SHP77 (cell line): ENCODE measurements at places on chromosomes 12 and 14.

DNA sequence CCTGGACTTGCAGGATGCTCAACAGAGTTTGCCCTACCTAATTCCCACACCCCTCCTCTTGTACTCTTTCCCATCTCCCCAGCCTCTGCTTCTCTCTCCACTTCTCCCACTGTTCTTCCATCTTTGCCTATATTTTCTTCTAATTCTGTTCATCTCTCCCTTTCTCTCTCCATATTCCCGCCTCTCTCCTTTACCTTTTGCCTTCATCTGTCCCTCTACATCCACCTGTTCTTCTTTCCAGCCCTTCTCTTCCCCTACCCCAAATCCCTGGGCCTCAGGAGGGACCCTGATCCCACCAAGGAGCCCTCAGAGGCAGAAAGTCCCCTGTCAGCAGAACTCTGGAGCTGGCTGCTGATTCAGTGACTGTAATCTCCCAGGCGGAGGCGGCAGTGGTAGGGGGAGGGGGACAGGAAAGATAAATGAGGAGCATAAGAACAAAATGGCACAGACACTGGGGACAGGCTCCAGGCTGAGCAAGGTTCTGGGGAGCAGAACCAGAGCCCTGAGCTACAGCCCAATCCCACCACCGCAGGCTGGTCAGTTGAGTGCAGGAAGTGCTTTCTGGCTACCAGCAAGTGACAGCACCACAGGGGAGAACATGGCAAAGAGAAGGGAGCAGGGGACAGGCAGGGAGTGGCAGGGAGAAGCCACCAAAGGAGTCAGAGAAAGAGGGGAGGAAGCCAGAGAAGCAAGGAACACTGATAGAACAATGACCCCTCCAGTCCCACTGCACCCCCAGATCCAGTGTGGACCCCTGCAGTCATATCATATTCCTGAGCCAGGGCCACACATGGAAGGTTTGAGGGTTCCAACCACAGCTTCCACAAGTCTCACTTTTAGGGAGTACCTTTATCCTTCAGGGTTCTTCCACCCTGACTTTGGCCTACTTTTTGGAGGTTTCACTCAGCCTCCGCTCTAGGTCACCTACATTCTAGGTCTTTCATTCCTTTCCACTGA, 27.0 kb downstream of the SMUG1 start:
- no peak for DNase-seq

- DNase-seq, result no peak
Measured at GRCh38 chr12:122986258-122986871, 5.9 kb downstream of the ARL6IP4 start.

- no peak for DNase-seq
Measured at GRCh38 chr14:96267916-96268315, 11.9 kb downstream of the BDKRB1 start.

GRCh38 chr14:96574171-96574632, 72.0 kb downstream of the PAPOLA start:
- no peak for DNase-seq

GRCh38 chr14:53167602-53168328, 14.6 kb upstream of the DDHD1 start:
- no peak for DNase-seq

DNA sequence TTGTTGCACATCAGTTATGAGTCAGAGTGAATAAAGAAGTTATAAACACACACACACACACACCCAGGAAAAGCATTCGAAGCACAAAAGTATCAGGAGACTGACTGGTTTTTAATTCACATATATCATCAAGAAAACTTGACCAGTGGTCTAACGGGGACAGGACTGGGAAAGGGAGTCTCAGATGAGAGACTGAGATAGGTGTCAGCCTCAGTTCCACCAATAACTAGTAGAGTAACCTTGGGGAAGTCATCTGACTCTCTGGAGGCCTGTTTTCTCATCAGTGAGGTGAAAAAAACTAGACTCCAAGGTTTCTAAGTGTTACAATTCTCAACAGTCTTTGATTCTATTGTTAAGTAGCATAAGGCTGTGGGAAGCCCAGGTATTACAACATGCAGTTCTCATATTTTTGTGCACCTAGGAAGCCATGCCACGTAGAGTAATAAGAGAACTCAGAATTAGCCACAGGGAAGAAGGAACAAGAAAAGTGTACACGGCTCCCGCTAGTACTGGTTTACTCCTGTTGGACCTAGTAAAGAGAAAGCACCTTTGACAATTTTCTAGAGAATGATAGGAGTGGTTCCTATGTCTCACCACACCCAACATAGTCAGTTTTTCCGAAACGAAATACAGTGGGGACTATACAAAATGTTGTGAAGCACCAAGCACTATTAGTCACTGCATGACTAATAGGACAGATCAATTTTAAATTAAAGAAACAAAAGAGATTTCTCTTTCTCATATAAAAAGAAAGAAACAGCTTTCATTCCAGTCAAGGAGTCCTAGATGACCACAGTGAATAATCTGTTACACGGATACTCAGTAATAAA, 5.0 kb downstream of the PPTC7 start:
- DNase-seq, result no peak

GRCh38 chr14:103733651-103734050, 18.0 kb downstream of the ZFYVE21 start:
- no peak for DNase-seq

GRCh38 chr12:100956311-100956852, 161.8 kb downstream of the ANO4 start:
- no peak for DNase-seq

DNA sequence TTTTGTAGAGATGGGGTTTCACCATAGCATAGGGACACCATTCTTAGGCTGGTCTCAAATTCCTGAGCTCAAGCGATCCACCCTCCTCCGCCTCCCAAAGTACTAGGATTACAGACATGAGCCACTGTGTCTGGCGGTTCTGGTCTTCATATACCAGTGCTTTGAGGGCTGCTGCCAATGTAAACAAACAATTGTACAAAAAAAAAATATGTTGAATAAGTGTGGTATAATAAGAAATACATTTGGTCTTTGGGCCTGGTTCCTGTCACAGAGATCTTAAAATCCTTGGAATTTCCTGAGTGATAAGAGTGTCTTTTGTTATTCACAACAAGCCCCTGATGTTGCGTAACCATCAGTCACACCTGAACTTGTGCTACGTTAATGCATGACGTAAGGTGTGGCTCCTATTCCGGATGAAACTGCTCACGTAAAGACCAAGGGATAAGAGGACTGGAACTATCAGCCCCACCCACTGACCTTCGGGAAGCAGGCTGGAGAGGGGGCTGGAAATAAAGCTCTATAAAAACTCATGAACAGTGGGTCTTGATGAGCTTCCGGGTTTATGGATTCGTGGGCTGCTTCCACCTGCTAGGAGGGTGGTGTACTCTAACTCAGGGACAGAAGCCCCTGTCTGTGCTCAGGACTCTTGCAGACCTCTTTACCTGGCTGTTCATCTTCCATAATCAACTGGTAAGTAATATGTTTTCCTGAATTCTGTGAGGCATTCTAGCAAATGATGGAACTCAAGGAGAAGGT, 16.5 kb upstream of the RIMKLB start:
- DNase-seq, result no peak

- no peak for DNase-seq
Measured at GRCh38 chr14:61377749-61378148, 56.4 kb downstream of the PRKCH start.

DNA sequence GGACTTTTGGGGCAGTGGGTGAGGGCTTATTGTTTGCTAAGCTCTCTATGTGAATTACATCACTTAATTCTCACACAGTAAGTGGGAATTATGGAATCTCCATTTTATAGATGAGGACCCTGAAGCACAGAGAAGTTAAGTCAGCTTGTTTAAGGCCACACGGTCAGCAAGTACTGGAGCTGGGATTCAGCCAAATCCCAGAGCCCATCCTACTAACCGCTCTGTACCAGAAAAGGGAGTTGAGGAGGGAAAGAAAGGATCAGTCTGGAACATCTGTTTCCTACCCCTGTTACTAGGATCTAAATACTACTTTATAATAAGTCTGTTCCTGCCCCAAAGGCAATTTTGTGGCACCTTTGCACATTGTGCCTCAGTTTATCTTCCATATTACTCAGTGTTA, 42.6 kb downstream of the PPFIBP1 start:
- no peak for DNase-seq

DNA sequence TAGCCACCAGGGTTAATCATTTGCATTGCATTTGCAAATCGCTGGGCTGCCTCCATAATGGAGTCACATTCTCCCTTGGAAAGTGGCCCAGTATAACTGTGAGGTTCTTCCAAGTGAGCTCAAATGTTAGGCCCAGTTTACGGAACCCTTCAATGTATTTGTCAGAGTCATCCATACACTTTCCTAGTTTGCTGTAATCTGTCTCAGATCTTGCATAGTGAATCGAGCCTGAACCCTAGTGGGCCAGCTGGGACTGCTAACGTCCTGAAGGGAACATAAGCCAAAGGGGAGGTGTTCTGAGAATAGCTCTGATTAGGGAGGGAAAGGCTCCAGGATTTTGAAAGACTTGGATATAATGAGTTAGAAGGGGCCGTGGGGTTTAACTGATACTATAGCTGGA, 406.3 kb downstream of the SLC6A15 start:
- DNase-seq, result no peak

- no peak for DNase-seq
Measured at GRCh38 chr12:101110866-101111265, 99.2 kb downstream of the SLC5A8 start.

DNA sequence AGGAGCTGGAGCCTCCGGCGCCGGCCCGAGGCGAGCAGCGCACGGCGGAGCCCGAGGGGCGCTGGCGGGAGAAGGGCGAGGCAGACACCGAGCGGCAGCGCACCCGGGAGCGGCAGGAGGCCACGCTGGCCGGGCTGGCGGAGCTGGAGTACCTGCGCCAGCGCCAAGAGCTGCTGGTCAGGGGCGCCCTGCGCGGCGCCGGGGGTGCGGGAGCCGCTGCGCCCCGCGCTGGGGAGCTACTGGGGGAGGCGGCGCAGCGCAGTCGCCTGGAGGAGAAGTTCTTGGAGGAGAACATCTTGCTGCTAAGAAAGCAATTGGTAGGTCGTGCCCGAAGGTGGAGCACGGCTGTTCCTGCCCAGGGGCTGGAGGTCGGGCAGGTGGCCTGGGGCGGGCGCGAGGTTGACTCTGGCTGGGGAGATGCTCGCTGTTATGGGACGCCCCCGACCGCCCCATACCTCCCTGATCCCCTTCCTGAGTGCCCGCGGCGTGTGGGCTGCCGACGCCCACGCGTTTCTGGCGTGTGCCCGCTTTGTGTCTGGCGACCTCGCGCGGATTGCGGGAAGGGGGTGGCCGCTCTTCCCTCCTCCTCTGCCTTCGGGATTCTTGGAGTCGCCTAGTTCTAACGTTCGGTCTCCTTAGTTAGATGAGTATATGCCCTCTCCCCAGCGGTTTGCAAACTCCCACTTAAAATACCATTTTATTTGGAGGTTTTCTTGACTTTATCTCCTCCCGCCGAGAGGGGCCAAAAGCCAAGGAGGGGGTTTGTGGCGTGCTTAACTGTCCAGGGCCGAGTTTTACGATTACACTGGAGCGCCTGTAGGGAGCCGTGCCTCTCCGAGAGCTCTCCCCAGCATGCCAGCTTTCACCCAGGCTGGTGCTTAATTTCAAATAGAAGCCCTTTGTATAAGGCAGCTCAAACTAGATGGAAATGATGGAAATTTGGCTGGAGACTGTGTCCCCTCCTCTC, 752 bp downstream of the DACT1 start:
- DNase-seq, result peak; percentile 34

DNA sequence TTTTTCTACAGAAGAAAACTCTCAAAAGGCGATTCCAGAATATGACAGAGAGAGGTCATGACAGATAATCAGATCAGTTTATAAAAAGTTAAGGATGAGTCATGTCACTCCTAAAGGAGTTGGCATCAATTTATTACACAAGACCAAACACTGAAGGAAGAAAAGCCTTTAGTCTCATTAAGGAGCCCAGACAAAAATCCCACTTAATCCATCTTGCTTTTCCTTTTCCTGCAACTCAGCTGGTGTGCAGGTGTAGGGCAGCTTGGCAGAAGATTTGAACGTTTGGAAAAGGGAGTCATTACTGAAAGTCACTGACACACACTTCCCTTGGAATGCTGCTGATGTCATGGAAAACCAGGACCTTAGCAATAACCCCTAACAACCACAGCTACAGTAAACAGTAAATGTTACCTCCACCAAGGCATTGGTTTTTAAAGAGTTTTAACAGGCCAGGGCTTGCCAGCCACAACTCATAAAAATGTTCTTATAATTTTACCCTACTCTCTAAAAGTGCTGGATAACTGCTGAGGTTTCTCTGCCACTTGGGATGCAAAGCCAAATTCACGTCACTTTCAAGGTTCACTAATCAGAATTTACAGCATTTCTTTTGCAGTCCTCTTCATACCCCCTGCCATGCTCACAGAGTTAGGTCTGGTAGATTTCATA, 320.6 kb downstream of the RAD51B start:
- peak; percentile 44 for DNase-seq

DNA sequence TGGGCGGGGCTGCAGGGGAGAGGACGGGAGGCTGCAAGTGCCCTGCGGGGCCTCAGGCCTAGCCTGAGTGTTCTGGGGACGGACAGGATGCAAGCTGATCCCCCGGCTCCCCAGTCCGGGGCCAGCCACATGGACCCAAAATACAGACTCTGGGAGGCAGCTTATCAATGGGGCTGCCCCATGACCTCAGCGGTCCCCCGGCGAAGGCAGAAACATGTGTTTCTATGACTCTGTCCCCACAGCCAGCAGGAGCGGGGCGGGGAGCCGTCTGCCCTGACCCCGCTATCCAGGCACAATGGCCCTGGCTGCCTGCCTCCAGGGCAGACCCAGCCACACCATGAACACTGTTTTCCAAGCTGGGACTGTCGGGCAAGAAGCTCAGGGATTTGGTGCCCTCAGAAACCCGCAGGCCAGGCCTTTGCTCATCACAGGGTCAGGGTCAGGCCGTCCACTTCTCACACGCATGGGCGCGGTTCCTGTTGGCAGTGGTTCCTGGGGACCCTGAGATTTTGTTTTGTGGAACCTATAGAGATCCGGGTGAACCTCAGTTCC, 75.0 kb downstream of the RFLNA start:
- DNase-seq, result no peak

GRCh38 chr12:2384533-2385351, 332.0 kb downstream of the CACNA1C start:
- DNase-seq, result no peak

DNA sequence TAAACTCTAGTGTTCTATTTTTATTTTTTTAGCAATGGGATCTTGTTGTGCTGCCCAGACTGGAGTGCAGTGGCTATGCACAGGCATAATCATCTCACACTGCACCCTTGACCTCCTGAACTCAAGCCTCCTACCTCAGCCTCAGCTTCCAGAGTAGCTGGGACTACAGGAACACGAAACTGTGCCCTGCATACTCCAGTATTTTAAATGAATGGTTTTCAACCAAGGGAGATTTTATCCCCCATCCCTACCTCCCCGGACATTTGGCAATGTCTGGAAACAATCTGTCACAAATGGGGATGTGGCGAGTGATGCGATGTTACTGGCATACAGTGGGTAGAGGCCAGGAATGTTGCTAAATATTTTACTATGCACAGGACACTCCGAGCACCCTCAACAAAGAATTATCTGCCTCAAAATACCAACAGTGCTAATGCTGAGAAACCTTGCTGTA, 2.1 kb downstream of the CBX5 start:
- no peak for DNase-seq
